ENCODE measurements at places on chromosomes 13 and 19. TPM values are rescaled to one million over a fixed set of nuclear protein-coding genes. Genes with fewer than 3 reads are reported as not detected.

The SHISA7 gene
- polyA plus RNA-seq: 0.16 TPM

- DNase-seq: no peak
These were observed 4.9 kb upstream of the PDE4C start for GRCh38 chr19:18230941-18231734.

The SLC25A30 gene
- polyA plus RNA-seq: 29.3 TPM

- no peak for DNase-seq
These were observed 506.7 kb downstream of the KCTD12 start for GRCh38 chr13:76379341-76380105.

The DENND1C gene
- 41.7 TPM for polyA plus RNA-seq

The ZNF528 gene
- polyA plus RNA-seq: 22.9 TPM

- no peak for DNase-seq
These were observed 41.9 kb downstream of the ADPRHL1 start for GRCh38 chr13:113411216-113412023.

DNA sequence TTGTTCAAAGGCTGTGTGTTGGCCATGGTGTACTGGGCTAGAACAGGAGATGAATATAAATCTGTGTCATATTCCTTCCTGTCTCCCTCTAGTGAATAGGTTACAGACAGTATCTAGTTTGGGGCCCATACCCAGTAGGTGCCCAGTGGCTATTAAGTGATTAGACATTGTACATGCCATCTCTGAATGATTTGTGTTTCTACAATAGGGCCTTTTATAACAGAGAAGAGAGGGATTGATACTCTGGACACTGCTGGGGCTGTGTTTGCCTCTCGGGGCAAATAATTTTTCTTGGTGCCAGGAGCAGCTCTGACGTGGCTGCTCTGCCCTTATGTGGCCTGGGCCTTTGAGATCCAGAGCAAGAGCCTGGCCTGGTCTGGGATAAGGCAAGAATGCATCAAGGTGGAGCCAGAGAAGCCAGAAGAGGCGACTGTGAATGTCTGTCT is 403.1 kb downstream of the SPRY2 start:
- DNase-seq: no peak

DNA sequence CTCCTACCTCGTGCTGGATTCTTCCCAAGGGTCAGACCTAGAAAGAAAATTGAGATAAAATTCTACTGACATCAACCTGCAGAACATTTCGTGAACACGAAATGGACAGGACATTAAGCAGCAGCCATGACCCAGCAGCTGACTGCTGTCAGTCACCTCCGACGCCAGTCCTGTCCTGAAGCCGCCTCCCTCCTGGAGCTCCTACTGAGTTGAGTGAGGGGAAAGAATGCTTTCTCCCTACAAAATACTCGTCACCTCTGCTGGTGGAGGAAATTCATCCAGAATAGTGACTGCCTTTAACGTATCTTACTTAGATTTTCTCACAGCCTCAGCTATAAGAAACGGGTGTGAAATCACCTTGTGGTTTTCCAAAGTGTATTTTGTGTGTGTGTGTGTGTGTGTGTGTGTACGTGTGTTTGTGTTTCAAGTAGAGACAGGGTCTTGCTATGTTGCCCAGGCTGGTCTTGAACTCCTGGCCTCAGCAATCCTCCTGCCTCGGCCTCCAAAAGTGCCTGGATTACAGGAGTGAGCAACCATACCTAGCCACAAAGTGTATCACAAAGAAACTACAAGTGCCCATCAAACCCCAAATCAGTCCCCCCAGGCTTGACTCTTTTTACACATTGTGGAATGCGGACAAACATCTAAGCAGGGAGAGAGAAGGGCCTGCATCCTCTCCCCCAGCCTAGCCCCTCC is 2.3 kb upstream of the C13orf42 start:
- no peak for DNase-seq

DNA sequence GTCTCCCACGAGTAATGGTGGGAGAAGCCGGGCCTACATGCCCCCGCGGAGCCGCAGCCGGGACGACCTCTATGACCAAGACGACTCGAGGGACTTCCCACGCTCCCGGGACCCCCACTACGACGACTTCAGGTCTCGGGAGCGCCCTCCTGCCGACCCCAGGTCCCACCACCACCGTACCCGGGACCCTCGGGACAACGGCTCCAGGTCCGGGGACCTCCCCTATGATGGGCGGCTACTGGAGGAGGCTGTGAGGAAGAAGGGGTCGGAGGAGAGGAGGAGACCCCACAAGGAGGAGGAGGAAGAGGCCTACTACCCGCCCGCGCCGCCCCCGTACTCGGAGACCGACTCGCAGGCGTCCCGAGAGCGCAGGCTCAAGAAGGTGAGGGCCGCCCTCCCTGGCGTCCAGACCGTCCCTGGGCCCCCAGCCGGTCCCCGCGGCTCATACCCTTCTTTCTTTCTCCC is 1.4 kb upstream of the USF2 start:
- DNase-seq: no peak

DNA sequence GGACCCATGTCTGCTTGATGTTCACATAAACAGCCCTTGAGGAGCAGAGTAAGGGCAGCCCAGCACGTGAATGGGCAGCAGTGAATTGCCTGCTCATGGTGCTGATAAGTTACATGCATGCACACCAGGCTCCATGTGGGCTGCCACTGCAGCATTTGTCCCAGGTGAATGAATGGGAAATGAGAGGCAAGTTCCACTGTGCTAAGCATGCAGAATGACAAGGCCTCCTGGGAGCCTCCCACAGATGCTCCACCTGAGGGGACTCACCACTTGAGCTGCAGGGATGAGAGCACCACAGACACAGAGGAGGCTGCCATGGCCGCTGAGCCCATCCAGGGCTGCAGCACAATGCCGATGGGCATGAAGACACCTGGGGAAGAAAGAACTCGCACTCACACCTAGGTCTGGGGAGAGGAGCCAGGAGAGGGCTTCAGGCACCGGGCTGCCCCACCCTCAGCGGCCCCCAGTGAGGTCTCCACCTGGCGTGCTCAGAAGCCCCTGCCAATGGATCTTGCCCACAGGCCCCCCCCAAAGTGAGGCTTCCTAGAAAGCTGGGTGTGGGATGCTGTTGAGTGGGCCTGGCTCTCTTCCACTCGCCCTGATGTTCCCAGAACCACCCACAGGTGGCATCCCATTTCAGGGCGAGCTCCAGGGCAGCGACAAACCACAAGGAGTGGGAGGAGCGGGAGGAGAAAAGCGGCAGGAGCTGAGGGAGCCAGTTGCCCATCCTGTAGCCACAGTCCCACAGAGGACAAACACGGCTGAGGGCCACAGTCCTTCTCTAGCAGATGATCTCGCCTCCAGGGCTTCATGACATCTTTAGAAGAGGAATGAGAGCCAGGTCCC is 73.8 kb downstream of the CCDC70 start:
- DNase-seq: no peak

- DNase-seq: no peak
These were observed 496.4 kb downstream of the FOXO1 start for GRCh38 chr13:40170091-40170490.

GRCh38 chr13:53200498-53201453 is 172.2 kb downstream of the OLFM4 start:
- DNase-seq: peak; percentile 17

The UHRF1 gene
- polyA plus RNA-seq: 27.5 TPM

The KIR3DL2 gene
- not detected for polyA plus RNA-seq

The MFSD12 gene
- 72.5 TPM for polyA plus RNA-seq

- DNase-seq: no peak
These were observed 626.1 kb downstream of the DACH1 start for GRCh38 chr13:71240911-71241310.

The TEX29 gene
- polyA plus RNA-seq: 0.61 TPM

- DNase-seq: no peak
These were observed 53.7 kb downstream of the RASA3 start for GRCh38 chr13:114078461-114079451.

GRCh38 chr13:45909673-45910072 is 58.1 kb upstream of the SIAH3 start:
- DNase-seq: no peak

DNA sequence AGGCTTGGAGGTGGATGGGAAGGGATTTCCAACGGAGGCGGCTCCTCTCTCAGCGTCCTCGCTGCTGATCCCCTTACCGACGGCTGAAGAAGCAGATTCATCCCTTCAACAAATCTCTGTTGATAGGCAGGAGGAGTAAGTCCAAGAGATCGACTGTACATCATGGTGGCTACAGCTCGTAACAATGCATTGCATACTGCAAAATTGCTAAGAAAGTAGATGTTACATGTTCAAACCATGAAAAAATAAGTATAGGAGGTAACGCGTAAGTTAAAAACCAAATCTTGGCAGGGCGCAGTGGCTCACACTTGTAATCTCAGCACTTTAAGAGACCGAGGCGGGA is 468 bp upstream of the SLC39A3 start:
- DNase-seq: no peak

DNA sequence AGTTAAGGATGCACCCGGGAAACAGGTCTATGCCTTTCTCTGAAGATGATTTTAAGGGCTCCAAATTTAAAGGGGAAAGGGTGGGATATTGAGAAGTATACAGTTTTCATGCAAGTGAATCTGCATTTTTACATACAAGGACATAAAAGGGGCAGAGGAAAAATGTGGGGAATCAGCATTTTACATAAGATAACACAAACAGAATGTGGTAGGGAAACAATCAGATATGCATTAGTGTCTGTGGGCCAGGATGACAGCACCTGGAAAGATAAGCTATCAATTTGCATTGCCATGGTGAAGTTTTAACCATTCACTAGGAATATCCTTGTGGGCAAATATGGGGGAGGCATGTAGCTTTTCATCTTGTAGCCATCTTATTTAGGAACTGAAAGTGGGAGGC is 24.1 kb downstream of the IGFL3 start:
- DNase-seq: no peak

- DNase-seq: no peak
These were observed 340.8 kb downstream of the KLF5 start for GRCh38 chr13:73399347-73400216.

The FBXO17 gene
- 51.3 TPM for polyA plus RNA-seq

DNA sequence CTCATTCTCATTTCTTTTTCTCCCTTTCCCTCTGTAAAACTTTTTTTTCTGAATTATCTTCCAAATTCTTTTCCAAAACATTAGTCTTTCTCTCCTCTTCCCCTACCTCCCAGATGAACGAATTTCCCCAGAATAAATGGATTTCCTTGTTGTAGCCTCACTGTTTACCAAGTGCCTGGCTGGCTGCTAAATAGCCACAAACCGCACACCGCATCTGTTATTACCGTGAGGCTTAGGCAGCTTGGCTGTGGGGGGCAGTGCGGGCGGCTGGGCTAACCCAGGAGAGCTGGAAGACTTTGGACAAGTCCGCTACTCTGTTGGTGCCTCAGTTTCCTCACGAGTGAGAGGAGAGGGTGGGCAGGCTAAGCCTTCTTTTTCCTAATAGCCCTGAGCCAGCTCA is 10.7 kb downstream of the IL17D start:
- no peak for DNase-seq

DNA sequence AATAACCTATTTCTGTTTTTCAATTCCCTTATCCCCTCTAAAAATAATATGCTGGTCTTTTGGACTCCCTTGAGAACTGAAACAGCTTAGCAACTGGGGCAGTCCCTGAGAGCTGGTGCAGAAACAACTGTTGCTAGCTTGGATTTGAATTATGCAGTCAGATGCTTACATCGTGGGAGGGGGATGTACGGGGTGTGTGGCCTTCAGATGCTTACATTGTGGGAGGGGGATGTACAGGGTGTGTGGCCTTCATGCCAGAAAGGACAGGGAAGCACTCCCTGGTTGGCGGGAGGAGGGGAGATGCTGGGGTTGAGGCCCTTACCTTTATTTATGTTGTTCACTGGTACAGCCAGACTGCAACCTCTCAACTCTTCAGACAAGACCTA is 25.6 kb downstream of the LRCH1 start:
- no peak for DNase-seq

DNA sequence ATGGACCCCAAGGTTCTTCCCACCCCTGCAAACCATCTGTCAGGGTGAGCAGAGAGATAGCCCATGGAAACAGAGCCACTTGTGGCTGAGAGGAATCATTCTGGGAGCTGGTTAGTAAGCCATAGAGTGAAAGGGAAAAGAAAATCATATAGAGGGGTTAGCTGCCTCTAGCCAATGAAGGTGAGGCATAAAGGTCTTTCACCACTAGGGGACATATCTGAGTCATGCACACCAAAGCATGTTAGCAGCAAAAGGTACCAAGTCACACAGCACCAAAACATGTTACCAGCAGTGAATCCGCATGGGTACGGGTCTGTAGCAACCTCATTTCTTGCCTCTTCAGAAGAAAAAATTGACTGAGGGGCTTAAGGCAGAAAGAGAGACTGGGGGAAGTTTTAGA is 76.7 kb upstream of the ZNF43 start:
- DNase-seq: no peak

- DNase-seq: no peak
These were observed 66.7 kb downstream of the CBY2 start for GRCh38 chr13:45768656-45769479.

The RDH8 gene
- polyA plus RNA-seq: not detected

- DNase-seq: no peak
These were observed 3.7 kb upstream of the DOCK9 start for GRCh38 chr13:98981369-98982080.

GRCh38 chr13:52884429-52885010 is 36.1 kb upstream of the PCDH8 start:
- DNase-seq: no peak

The ZNF616 gene
- polyA plus RNA-seq: 16.6 TPM

The VSTM2B gene
- polyA plus RNA-seq: 0.32 TPM

DNA sequence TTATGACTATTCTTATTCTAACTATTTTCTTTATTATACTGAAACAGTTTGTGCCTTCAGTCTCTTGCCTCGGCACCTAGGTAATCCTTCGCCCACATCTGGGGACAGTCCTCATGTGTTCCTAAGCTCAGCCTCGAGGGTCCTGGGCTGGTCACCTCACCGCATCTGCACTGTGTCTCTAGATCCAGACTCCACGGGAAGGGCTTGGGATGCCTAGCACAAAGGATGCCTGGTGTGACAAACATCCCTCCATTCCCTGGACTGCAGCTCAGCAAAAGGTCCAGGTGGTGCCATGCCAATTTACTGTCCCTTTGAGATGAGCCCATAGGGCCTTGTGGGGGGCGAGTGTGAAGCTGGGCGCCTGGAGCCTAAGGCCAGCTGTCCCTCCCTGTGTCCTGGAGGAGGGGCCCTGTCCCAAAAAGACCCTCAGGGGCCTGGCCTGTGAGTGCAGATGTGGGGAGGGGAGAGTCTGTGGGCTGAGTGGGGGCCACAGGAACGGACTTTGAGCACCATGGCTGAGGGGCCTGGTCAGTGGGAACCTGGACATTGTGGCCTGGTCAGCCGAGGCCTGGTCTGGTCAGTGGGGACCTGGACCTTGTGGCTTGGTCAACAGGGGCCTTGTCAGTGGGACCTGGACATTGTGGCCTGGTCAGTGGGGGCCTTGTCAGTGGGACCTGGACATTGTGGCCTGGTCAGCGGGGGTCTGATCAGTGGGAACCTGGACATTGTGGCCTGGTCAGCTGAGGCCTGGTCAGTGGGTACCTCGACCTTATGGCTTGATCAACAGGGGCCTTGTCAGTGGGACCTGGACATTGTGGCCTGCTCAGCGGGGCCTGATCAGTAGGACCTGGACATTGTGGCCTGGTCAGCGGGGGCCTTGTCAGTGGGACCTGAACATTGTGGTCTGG is 45.1 kb upstream of the TPM4 start:
- DNase-seq: no peak

- DNase-seq: no peak
These were observed 36.5 kb downstream of the GJA3 start for GRCh38 chr13:20124303-20124702.
